Cardiac muscle cell (in vitro differentiated cells and primary cell): ENCODE measurements at places on chromosomes 11 and 22. TPM values are rescaled to one million over a fixed set of nuclear protein-coding genes. Genes with fewer than 3 reads are reported as not detected.

- no peaks in the 10 kb centered on the region for H3K27me3 ChIP-seq
- no peak for DNase-seq
- H3K36me3 ChIP-seq = no peaks in the 10 kb centered on the region
Observed at GRCh38 chr11:23181022-23181807, 320.9 kb upstream of the CCDC179 start.

- no peaks in the 10 kb centered on the region for H3K27me3 ChIP-seq
- H3K27ac ChIP-seq = no peak overlapping the region
- H3K36me3 ChIP-seq = no peaks in the 10 kb centered on the region
- H3K4me1 ChIP-seq = no peaks in the 10 kb centered on the region
- DNase-seq = no peak
Observed at GRCh38 chr11:116257092-116257491, 515.7 kb downstream of the BUD13 start.

- H3K4me1 ChIP-seq = no peaks in the 10 kb centered on the region
- no peak overlapping the region for H3K4me3 ChIP-seq
- no peak for DNase-seq
- H3K36me3 ChIP-seq = no peaks in the 10 kb centered on the region
- no peaks in the 10 kb centered on the region for H3K27me3 ChIP-seq
Observed at GRCh38 chr22:43845981-43846380, 16.3 kb downstream of the SULT4A1 start.

SERPIND1 gene
- 0.88 and 1.3 TPM in 2 replicates for total RNA-seq

LYVE1 gene
- total RNA-seq = not detected in 2 replicates
